ENCODE measurements at places on chromosomes 13 and 19.

GRCh38 chr13:93589788-93590187 lies 363.2 kb downstream of the GPC6 start:
- DNase-seq = no peak

GRCh38 chr13:112007191-112007590 lies 59.8 kb upstream of the SOX1 start:
- no peak for DNase-seq

- DNase-seq = peak; percentile 27
Measured at GRCh38 chr19:40442328-40443130, 1.6 kb downstream of the SERTAD3 start.

- no peak for DNase-seq
Measured at GRCh38 chr13:80458543-80458942, 117.6 kb upstream of the SPRY2 start.

DNA sequence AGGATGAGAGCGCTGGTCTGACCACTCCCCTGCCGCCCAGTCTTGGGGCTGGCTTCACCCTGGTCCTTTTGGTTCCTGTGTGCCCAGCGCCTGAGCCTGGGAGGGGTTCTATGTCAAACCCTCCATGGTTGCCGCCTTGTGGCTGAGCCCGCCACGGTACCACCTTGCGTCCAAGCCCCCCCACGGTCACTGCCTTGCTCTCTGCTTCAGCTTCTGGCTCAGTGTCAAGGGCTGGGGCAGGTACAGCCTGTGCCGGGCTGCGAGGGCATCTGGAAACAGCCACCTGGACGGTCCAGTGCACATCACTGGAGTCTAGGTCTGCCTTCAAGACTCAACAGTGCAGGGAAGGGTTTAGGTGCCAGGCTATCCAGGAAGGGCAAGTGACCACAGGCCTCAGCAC lies 14.3 kb upstream of the GALP start:
- no peak for DNase-seq

- DNase-seq = no peak
Measured at GRCh38 chr19:38654628-38655055, 7.2 kb downstream of the ACTN4 start.

DNA sequence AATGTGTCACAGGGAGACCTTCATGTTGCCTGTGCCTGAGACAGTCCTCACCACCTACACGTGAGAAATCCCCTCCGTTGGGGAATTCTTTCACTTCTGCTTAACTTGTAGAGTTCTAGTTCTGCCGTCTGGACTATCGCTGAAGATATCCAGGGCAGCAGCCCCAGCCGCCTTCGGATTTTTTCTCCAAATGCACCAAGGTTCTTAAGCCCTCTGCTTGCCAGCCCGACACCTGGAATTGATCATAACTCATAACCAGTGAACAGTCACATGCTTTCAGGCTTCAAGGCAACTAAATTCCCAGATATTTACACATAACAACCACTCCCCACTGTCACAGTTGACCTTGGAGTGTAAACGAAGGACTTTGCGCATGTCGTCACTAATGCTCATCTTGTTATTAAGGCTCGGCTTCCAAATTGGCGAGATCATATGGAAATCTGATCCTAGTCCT lies 114.4 kb downstream of the RAB20 start:
- no peak for DNase-seq

- no peak for DNase-seq
Measured at GRCh38 chr19:6768236-6768785, 1.1 kb upstream of the SH2D3A start.

- DNase-seq = no peak
Measured at GRCh38 chr13:102461302-102461701, 59.5 kb upstream of the FGF14 start.

DNA sequence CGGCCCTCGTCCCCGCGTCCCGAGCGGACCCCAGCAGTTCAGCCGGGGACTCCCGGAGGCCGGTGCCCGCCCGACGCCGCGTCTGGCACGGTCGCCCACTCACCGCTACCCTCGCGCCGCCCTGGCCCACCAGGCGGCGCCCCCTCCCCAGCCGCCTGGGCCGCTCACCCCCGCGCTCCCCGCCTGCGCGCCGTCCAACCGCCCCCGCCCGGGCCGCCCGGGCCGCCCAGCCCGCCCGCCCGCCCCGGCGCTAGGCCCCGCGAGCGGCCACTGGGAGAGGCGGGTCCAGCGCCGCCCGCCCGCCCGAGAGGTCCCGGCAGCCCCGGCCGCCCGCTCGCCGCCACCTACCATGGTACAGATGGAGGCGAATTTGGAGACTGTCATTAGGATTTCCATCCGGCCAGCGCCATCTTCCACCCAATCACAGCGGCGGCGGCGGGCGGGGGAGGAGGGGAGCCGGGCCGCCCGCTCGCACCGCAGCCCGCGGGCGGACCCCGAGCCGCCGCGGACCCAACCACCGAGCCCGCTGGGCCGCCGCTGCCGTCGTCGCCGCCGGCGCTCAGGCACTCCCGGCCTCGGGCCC lies at the start of gene USP12:
USP12 (minus strand) TSS at position 568 of the 583 bp plus-strand sequence; CDS start at position 396, 172 bp downstream.
- DNase-seq = peak; percentile 47

- peak; percentile 57 for DNase-seq
Measured at GRCh38 chr19:11125994-11126685, 29.4 kb downstream of the SPC24 start.

DNA sequence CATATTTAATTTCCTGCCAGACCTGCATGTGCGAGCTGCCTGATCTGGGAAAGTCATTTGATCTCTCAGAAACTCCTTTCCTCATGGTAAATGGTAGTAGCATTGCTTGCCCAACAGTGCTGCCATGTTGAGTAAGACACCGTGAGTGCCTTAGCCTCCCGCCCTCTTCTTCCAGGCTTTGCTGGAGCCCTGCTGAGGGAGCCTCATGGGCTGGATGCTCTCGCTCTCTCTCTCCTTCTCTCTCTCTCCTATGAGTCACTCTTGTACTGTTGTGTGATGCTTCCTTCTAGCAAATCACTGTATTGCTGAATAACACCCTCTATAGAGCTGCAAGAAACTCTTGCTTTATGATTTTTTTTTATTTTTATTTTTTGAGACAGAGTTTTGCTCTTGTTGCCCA lies 365.5 kb downstream of the UQCRFS1 start:
- no peak for DNase-seq

- peak; percentile 18 for DNase-seq
Measured at GRCh38 chr19:50882188-50882587, 8.9 kb downstream of the KLK2 start.

DNA sequence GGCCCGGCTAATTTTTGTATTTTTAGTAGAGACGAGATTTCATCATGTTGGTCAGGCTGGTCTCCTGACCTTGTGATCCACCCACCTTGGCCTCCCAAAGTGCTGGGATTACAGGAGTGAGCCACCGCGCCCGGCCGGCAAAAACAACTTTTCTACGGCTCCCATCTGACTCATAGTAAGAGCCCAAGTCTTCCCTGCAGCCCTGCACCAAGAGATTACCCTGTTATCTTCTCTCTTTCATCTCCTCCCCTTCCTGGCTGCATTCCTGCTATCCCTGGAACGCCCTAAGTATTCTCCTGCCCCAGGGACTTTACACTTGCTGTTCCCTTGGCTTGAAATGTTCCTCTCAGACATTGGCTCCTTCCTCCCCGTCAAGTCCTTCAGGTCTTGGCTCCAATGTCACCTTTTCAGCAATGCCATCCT lies 6.6 kb downstream of the AP2S1 start:
- peak; percentile 73 for DNase-seq

- no peak for DNase-seq
Measured at GRCh38 chr13:55410398-55411330, 1730.1 kb upstream of the PRR20A start.

DNA sequence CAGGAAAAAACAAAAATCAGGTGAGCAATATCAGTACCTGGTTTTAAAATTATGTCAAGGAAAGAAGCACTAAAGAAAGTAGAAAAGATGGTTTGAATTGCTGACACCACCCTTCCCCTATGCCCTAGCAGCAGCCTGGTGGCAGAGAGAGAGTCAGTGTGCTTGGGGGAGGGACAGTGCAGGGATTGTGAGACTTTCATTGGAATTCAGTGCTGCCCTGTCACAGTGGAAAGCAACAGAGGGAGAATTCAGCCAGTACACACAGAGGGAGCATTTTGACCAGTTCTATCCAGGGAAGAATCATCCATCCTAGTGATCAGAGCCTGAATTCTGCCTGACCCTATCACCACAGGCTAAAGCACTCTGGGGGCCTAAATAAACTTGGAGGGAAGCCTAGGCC lies 222.4 kb upstream of the PCDH17 start:
- DNase-seq = no peak

GRCh38 chr13:41562541-41563178 lies 105.3 kb downstream of the RGCC start:
- no peak for DNase-seq

- no peak for DNase-seq
Measured at GRCh38 chr19:42480335-42481095, 37.8 kb upstream of the CXCL17 start.

GRCh38 chr19:7877249-7877836 lies 3.2 kb upstream of the PRR36 start:
- DNase-seq = no peak

GRCh38 chr19:32666084-32666483 lies 8.9 kb downstream of the ANKRD27 start:
- DNase-seq = no peak

DNA sequence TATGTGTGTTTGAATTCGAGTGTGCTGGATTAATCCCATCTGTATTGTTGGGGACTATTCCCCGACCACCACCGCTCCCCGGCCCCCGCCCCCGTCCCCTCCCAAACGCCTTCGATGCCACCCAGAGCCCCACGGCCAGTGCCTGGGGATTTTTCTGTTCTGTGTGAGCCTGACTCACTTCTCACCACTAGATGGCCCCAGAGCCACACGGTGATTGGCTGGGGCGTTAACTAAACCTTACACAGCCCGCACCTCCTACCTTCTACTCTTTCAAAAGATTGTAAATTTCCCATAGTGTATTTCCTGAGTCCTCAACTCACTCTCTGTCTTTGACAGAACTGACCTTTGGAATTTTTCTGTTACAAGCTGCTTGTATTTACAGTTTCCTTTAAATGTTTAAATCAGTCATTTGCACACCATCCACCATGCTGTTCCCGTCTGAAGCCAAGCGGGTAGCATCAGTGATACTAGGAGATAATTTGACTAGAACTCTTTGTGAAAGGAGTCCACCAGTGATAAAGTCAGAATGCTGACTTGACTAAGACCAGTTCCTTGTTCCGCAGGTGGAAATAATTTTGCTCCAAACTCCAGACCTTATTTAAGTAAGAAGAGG lies 61.4 kb downstream of the RFX2 start:
- peak; percentile 83 for DNase-seq

DNA sequence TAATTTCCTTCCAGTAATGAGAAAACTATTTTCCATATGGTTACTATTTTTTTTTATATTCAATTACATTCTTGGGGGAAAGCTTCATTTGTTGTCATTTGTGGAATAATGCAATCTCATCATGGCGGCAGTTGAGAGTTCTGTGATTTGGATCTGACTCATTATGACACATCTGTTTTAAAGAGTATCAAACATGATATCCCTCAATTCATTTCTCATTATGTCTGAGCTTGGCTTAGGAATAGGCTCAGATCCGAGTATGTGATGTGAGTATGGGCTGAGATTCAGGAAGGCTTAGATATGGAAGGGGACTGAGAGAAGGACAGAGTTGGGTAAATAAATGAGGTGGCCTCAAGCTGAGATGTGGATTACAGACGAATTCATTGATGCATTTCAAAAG lies 64.4 kb downstream of the POSTN start:
- no peak for DNase-seq

GRCh38 chr19:17333611-17334413 lies 843 bp downstream of the ANO8 start:
- peak; percentile 69 for DNase-seq

GRCh38 chr13:78660495-78660857 lies 1.5 kb upstream of the OBI1 start:
- no peak for DNase-seq

DNA sequence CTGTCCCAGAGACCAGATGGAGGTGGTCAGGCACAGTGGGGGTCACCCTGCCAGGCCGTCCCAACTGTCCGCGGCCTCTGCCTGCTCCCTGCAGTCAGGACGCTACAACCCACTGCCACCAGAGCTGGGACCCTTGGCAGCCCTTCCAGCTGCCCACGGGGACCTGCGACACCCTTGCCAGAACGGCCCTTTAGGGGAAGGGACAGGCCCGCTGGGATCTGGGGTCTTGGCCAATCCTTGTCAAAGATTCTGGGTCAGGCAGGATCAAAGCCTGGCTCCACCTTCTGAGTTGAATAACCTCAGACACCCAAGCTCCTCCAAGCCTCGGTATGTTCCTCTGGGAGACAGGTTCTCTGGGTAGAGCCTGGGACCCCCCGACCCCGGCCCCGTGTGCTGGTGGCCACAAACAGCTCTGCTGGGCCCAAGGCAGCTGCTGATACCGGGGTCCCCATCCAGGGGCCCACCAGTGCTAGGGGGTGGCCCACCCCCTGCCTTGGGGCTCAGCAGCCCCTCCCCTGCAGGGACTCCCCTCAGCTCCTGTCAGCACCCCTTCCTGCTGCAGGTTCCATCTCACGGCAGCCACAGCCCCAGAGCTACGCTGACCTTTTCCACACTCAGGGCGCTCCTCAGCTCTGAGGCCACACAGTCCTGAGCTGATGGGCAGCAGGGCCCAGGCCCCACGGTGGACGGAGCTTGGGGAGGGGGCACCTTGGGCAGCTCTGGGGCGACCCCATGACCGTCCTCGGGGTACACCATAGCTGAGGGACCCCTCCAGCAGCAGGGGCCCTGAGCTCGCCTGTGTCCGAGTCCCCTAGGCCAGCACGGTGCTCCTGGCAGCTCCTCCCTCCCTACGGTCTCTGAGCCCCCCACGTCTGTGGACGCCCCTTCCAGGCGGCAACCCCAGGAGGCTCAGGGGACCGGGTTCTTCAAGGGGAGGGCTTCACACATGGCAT lies 18.4 kb downstream of the SBNO2 start:
- DNase-seq = no peak

DNA sequence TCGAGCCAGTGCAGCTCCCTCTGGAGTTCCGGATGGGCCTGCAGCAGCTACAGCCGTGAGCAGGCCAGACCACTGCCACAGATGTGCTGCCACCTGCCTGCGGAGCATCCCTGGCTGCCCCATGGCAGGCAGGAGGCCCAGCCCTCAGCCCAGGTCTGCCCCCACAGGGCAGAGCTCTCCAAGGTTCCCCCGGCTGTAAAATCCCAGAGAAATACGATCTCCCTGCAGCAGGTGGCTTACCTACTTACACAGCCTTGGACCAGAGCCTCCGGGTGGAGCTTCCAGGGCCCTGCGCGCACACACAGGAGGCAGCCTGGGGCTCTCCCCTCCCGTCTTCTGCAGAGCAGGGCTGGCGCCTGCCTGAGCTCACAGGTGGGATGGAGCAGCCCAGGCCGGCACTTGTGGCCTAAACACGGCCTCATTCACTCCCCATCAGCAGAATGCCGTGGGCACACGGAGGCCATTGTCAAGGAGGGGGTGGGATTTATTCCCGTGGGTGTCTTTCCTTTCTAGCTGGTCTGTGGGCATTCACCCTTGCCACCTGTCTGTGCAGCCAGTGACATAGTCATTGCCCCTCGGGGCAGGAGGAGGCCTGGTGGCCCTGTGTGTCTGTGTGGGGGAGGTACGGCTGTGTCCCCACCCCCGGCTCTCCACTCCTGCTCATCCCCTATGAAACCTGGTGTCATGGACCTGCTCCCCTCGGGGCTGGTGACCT lies 118.0 kb downstream of the KDM4B start:
- DNase-seq = no peak

- no peak for DNase-seq
Measured at GRCh38 chr19:27846944-27847343, 1366.0 kb downstream of the UQCRFS1 start.

- no peak for DNase-seq
Measured at GRCh38 chr13:74250738-74251190, 116.6 kb upstream of the KLF12 start.

Data from K562 (cell line).